ENCODE measurements at places on chromosomes 12 and 14.

DNA sequence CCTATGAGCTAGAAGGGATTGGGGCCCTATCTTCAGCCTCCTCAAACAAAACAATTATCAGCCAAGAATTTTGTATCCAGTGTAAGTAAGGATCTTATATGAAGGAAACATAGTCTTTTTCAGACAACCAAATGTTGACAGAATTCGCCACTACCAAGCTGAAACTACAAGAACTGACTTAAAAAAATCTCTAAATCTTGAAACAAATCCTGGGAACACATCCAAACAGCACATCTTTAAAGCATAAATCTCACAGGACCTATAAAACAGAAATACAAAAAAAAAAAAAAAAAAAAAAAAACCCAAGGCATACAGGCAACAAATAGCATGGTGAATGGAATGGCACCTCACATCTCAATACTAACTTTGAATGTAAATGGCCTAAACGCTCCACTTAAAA, 41.3 kb upstream of the LMNTD1 start:
- no peak for DNase-seq

DNA sequence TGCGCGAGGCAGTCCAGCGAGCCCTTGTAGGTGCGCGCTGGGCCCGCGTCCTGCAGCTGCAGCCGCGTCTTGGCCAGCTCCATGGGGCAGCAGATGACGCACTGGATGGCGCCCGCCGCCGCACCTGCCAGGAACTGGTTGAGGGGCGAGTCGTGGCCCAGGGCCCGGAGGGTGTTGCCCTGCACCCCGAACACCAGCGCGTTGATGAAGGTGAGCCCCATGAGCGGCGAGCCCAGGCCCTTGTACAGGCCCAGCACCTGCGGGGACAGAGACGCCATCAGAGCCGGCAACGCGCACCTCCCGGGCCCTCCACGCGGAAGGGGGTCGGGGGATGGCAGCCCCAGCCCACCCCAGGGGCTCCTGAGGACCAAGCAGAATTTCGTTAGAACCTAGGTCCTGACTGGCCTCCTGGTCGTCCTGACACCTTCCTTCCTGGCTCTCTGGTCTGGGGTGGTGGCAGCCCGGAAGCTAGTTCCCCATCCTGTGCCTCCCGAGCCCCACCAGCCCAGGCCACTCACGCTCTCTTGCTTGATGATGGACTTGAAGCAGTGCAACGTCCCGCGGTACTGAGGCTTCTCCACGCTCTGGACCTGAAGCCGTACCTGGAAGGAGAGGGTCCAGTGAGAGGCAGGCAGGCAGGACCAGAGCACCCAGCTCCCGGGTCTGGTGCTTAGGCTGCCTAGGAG, 13.3 kb downstream of the SLC25A29 start:
- no peak for DNase-seq

GRCh38 chr14:51211149-51211548, 28.9 kb upstream of the TMX1 start:
- peak; percentile 45 for DNase-seq

GRCh38 chr14:39212034-39212433, 21.7 kb upstream of the MIA2 start:
- DNase-seq, result no peak

DNA sequence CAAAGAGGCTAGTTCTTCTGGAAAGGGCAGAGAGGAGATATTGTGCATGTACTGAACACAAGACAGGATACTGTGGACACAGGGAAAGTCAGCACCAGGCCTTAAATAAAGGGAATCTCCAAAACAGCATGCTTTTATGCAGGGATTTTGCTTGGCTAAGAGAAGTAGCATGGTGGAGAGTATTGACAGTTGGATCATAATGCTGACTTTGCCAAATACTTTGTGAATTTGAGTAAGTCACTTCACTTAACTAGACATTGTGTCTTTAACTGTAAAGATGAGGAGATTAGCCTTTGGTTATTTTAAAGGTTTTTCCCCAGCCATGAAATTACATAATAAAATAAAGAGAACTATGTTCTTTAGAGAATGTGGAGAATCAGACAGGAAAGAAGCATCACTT, 24.5 kb downstream of the GALNT8 start:
- DNase-seq, result no peak

DNA sequence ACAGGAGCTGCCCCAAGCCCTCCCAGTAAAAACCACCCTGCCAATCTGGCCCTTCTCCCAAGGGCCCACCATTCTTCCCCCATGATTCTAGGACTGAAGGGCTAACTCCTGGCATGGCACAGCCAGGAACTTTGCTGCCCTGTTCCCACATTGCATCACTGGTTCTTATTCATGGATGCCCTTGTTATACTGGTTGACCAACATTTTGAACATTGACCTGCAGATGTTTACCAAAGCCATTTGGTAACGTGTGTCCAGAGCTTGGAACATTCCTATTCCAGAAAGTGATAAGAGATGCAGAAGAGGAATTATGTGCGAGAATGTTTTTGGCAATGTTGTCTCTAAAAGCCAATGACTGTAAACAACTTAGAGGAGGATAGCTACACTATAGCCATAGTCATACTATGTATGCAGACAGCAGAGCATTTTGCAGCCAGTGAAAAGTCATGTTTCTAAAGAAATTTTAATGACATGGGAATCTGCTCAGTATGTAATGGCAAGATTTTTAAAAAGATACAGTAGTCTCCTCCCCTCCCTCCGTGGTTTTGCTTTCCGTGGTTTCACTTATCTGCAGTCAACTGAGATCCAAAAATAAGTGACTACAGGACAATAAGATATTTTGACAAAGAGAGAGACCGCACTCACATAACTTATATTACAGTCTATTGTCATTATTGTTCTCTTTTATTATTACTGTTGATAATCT, 108.8 kb downstream of the DAAM1 start:
- DNase-seq, result no peak

GRCh38 chr14:49483268-49483667, 102.9 kb downstream of the RPS29 start:
- no peak for DNase-seq

DNA sequence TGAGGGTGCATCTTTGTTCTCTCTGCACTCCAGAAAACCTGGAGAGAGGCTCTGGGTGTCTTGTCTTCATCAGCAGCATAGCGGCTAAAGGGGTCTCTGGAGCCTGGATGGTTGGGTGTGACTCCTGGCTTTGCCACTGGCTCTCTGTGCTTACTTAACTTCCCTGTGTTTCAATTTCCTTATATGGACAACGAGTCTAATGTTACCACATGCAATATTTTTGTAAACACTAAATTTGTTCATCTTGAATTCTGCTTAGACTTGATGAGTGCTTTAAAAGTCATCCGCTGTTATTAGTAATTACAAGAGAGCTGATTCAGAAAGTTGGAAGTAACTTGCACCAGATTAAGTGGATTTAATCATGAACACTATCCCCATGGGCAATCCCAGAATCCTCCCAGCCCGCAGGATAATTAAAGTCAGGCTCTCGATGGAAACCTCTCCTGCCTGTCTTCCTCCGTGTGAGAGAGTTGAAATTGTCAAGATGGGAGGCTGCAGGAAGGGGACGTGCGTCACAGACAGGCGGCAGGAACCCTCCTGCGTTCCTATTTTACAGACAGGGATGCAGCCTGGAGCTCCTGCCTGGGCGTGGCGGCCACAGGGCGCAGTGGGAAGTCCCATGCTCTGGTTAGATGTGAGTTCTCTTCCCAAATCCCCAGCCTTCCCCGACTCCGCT, 201.2 kb downstream of the TTC8 start:
- DNase-seq, result no peak

- DNase-seq, result no peak
These were observed 8.9 kb upstream of the FOXN3 start for GRCh38 chr14:89425931-89426330.

All from NCI-H1930 (cell line).